Activated B cell treated with CpG ODN at 0.5 μM for 24 hours (primary cell): ENCODE measurements at places on chromosomes 7 and 10. TPM values are rescaled to one million over a fixed set of nuclear protein-coding genes. Genes with fewer than 3 reads are reported as not detected.

GRCh38 chr10:114239117-114239993 is at the start of gene VWA2:
TSS of gene VWA2 (plus strand) at chr10:114239254. CDS start at chr10:114248714, 9,460 bp downstream.
- no peaks in the 10 kb centered on the region for H3K36me3 ChIP-seq
- peaks cover 53% of the 10 kb centered on the region for H3K27me3 ChIP-seq
- H3K4me1 ChIP-seq: peaks cover 8% of the 10 kb centered on the region
- no peak within 1 kb of the TSS for H3K27ac ChIP-seq
- DNase-seq: peak; percentile 24

GRCh38 chr7:133570321-133570720 is 317.4 kb downstream of the EXOC4 start:
- peaks cover 10% of the 10 kb centered on the region for H3K36me3 ChIP-seq
- H3K27me3 ChIP-seq: no peaks in the 10 kb centered on the region
- DNase-seq: no peak
- no peak overlapping the region for H3K27ac ChIP-seq
- H3K4me1 ChIP-seq: no peaks in the 10 kb centered on the region
- H3K4me3 ChIP-seq: no peak overlapping the region

DNA sequence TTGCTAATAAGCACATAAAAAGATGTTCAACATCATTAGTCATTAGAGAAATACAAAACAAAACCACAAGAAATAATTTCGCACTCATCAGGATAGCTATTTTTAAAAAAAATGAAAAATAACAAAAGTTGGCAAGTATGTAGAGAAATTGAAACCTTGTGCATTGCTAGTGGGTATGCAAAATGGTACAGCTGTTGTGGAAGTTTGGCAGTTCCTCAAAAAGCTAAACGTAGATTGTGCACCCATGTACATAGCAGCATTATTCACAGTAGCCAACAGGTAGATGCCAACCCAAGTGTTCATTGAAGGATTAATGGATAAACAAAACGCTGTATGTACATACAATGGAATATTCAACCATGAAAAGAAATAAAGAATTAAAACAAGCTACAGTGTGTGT is 35.3 kb upstream of the STARD3NL start:
- DNase-seq: no peak
- H3K4me1 ChIP-seq: peaks cover 8% of the 10 kb centered on the region
- no peak overlapping the region for H3K4me3 ChIP-seq
- peaks cover 6% of the 10 kb centered on the region for H3K27me3 ChIP-seq
- no peaks in the 10 kb centered on the region for H3K36me3 ChIP-seq

DNA sequence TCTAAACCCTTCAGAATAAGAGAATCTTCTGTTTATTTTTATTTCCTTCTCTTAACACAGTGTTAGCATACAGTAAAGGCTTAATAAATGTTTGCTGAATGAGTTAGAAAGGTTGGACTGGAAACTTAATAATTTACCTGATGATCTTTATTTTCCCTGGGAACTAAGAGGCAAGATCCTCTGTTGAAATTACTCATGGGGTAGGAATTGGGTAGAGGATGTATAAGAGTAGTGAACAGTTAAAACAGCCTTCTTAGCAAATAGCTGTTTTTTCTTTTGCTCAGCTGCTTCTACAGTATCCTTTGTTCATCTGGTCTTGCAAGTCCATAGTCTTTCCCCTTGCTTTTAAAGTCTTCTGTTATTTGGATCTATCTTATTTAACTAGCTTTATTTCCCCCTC is 80.0 kb downstream of the AKAP9 start:
- H3K27me3 ChIP-seq: no peaks in the 10 kb centered on the region
- H3K4me1 ChIP-seq: no peaks in the 10 kb centered on the region
- H3K27ac ChIP-seq: no peak overlapping the region
- peaks cover 65% of the 10 kb centered on the region for H3K36me3 ChIP-seq
- no peak for DNase-seq

GRCh38 chr10:8962249-8962648 is 907.8 kb downstream of the GATA3 start:
- H3K4me1 ChIP-seq: no peaks in the 10 kb centered on the region
- no peaks in the 10 kb centered on the region for H3K36me3 ChIP-seq
- H3K27me3 ChIP-seq: no peaks in the 10 kb centered on the region
- H3K27ac ChIP-seq: no peak overlapping the region

GRCh38 chr7:104908636-104909035 is 105.4 kb upstream of the KMT2E start:
- DNase-seq: no peak
- no peak overlapping the region for H3K27ac ChIP-seq
- H3K36me3 ChIP-seq: no peaks in the 10 kb centered on the region
- H3K4me3 ChIP-seq: no peak overlapping the region

DNA sequence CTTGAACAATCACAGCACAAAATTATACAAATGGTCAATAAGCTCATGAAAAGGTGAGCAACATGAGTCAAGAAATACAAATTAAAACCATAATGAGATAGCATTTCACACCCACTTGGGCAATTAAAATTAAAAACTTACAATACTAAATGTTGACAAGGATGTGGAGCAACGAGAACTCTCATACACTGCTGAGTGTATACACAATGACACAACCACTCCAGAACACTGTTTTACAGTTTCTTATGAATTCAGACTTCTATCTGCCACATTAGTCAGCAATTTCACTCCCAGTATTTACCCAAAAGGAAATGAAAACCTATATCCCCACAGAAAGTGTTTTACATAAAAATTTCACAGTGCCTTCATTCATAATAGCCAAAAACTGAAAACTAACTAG is 31.1 kb downstream of the GDI2 start:
- H3K4me3 ChIP-seq: no peak overlapping the region
- H3K27ac ChIP-seq: peak overlapping the region; percentile 68
- DNase-seq: no peak
- H3K4me1 ChIP-seq: peaks cover 49% of the 10 kb centered on the region

DNA sequence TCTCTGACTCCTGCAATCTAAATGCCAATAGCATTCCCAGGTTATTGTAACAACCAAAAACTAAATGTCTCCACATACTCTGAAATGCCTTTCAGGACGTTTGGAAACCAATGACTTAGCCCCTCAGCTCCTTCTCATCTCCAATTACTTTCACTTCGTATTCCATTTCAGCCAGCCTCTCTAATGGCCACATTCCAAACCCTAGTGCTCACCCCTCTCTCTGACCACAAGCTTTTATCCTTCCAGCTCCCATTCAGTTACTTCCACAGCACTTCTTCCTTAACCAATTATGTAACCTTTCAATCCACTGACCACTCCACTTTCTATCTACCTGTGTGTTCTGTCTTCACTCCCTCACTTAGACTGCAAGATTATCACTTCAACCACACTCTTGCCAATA is 4.3 kb downstream of the NOC3L start:
- DNase-seq: no peak
- no peaks in the 10 kb centered on the region for H3K27me3 ChIP-seq
- no peak overlapping the region for H3K27ac ChIP-seq
- peaks cover 41% of the 10 kb centered on the region for H3K4me1 ChIP-seq
- no peak overlapping the region for H3K4me3 ChIP-seq
- peaks cover 72% of the 10 kb centered on the region for H3K36me3 ChIP-seq

GRCh38 chr10:62661143-62661542 is 143.4 kb upstream of the ADO start:
- DNase-seq: no peak
- no peak overlapping the region for H3K4me3 ChIP-seq
- no peak overlapping the region for H3K27ac ChIP-seq

- H3K27ac ChIP-seq: no peak overlapping the region
- no peak overlapping the region for H3K4me3 ChIP-seq
- no peaks in the 10 kb centered on the region for H3K4me1 ChIP-seq
Measured at GRCh38 chr10:89373916-89374711, 3.7 kb upstream of the IFIT1B start.

- peak overlapping the region; percentile 63 for H3K27ac ChIP-seq
- H3K4me3 ChIP-seq: no peak overlapping the region
- H3K27me3 ChIP-seq: no peaks in the 10 kb centered on the region
- H3K4me1 ChIP-seq: peaks cover 70% of the 10 kb centered on the region
- peaks cover 64% of the 10 kb centered on the region for H3K36me3 ChIP-seq
Measured at GRCh38 chr7:30430276-30430675, 48.3 kb downstream of the NOD1 start.

GRCh38 chr7:106152313-106152665 is 40.2 kb upstream of the SYPL1 start:
- H3K4me1 ChIP-seq: peaks cover 52% of the 10 kb centered on the region
- no peaks in the 10 kb centered on the region for H3K27me3 ChIP-seq

DNA sequence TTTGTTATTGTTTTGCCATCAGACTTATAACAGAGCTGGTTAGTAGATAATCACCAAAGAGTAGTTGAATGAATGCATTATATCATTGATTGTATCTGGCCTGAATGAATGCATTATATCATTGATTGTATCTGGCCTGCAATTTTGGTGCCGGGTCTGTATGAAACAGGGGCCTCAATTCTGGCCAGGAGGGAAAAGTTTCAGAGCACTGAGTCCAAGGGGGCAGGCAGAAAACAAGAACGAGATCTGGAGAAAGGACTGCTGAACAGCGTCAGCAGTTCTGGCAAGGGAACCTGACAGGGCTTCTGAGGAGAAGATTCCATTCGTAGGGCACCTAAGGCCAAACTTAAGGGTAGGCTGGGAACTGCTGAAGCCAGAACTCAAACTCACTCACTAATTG is 128.0 kb downstream of the SEMA3C start:
- no peak overlapping the region for H3K4me3 ChIP-seq
- no peak for DNase-seq
- no peaks in the 10 kb centered on the region for H3K27me3 ChIP-seq

DNA sequence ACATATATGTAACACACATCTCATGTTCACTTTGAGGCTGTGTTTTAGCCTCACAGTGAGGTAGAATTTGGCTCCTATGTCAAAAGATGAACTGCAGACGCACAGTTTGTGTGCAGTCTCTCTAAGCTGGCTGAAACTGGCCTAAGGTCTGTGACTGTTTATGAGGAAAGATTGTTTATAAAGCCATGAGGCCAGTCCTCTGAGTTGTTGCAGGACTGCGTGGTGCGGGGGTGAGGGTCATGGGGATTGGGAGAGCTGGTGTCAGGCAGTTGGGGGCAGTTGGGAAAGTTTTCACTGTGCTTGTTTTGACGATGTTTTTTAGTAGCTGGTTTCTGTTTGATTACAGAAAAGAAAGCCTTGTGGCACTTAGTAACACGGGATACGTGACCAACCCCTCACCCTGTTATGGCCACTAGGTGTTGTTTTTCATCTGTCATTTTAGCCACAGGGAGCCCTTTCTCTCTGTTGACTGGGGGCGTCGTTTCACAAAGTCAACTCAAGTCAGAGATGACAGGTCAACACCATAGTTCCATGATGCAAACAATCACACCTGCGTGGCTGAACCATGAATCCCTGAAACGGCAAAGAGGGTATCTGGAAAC is 310.9 kb downstream of the CCDC3 start:
- peaks cover 24% of the 10 kb centered on the region for H3K36me3 ChIP-seq
- DNase-seq: no peak
- no peaks in the 10 kb centered on the region for H3K4me1 ChIP-seq

GRCh38 chr10:13928451-13928850 is 341.7 kb downstream of the PRPF18 start:
- no peak overlapping the region for H3K4me3 ChIP-seq
- peaks cover 20% of the 10 kb centered on the region for H3K4me1 ChIP-seq
- H3K27ac ChIP-seq: no peak overlapping the region

GRCh38 chr10:9076066-9076465 is 1021.6 kb downstream of the GATA3 start:
- H3K27me3 ChIP-seq: no peaks in the 10 kb centered on the region
- DNase-seq: no peak
- no peaks in the 10 kb centered on the region for H3K4me1 ChIP-seq
- no peak overlapping the region for H3K4me3 ChIP-seq
- no peak overlapping the region for H3K27ac ChIP-seq

- H3K4me3 ChIP-seq: no peak overlapping the region
- H3K27me3 ChIP-seq: peaks cover 16% of the 10 kb centered on the region
- H3K27ac ChIP-seq: no peak overlapping the region
- DNase-seq: no peak
- no peaks in the 10 kb centered on the region for H3K4me1 ChIP-seq
Measured at GRCh38 chr10:27664461-27664860, 81.2 kb downstream of the MKX start.

The PRRT4 gene
- total RNA-seq: 0.10 TPM in 1 of 2 replicates, not detected in the other

The MALRD1 gene
- total RNA-seq: not detected in 2 replicates

The SPOCK2 gene
- total RNA-seq: 24.2 and 27.8 TPM in 2 replicates

The AKR1C3 gene
- total RNA-seq: not detected in 2 replicates

The HGF gene
- not detected in 2 replicates for total RNA-seq

The FAM25C gene
- total RNA-seq: not detected in 2 replicates

The PPIA gene
- 1,411 and 1,534 TPM in 2 replicates for total RNA-seq

The CNPY1 gene
- total RNA-seq: not detected in 2 replicates

The PNLIPRP2 gene
- not detected in 2 replicates for total RNA-seq

The PALD1 gene
- total RNA-seq: 2.4 and 3.3 TPM in 2 replicates
